ENCODE measurements at places on chromosomes 4 and X. TPM values are rescaled to one million over a fixed set of nuclear protein-coding genes. Genes with fewer than 3 reads are reported as not detected.

Gene PCDH18
- 91.8 TPM for total RNA-seq

Gene NPY1R
- 6.6 TPM for total RNA-seq

Gene MAGEC2
- total RNA-seq: not detected

Gene CCDC120
- 48.6 TPM for total RNA-seq

Gene XAGE2
- not detected for total RNA-seq

Gene MPC1L
- total RNA-seq: not detected

Gene TMSB15B
- 23.0 TPM for total RNA-seq

Gene TKTL2
- total RNA-seq: not detected

Gene SH2D1A
- total RNA-seq: not detected

Gene ADRA2C
- 7.9 TPM for total RNA-seq

Gene BEND4
- 0.14 TPM for total RNA-seq

Gene NPY2R
- 0.43 TPM for total RNA-seq

Gene ANK2
- 18.6 TPM for total RNA-seq

Gene PAGE2
- not detected for total RNA-seq

Gene TMEM31
- not detected for total RNA-seq

Gene TMEM131L
- total RNA-seq: 5.4 TPM

Gene F9
- total RNA-seq: 0.24 TPM

Gene AFP
- total RNA-seq: 67.6 TPM

Gene L1CAM
- total RNA-seq: 2.9 TPM

Gene DCHS2
- 0.76 TPM for total RNA-seq

Gene SLC2A9
- total RNA-seq: 2.5 TPM

Gene ANXA10
- 39.8 TPM for total RNA-seq

Gene TSPAN6
- total RNA-seq: 99.3 TPM

Gene KIF4A
- total RNA-seq: 29.8 TPM

Gene CLDN34
- 0.86 TPM for total RNA-seq

Gene ABCE1
- 62.1 TPM for total RNA-seq

Gene PABPC1L2B
- 0.17 TPM for total RNA-seq

Gene RAB39B
- 4.0 TPM for total RNA-seq

Gene TMSB15A
- total RNA-seq: 109 TPM

Gene UNC5C
- total RNA-seq: 20.5 TPM

Gene CDKL2
- total RNA-seq: 0.71 TPM

Gene CXCL5
- 6.7 TPM for total RNA-seq

Gene OTUD6A
- not detected for total RNA-seq

Gene MTMR8
- total RNA-seq: 1.7 TPM

Gene GPRASP1
- 2.8 TPM for total RNA-seq

Gene MAGEA10
- not detected for total RNA-seq

Gene MAGEE1
- 5.3 TPM for total RNA-seq

Gene SPANXN3
- total RNA-seq: not detected

Gene ADGRL3
- total RNA-seq: 11.3 TPM

Gene LRP2BP
- total RNA-seq: 1.0 TPM

Gene RNF113A
- 12.7 TPM for total RNA-seq

Gene LUZP4
- total RNA-seq: not detected

Measured in type B pancreatic cell (in vitro differentiated cells).